ENCODE measurements at places on chromosomes 12 and 14.

DNA sequence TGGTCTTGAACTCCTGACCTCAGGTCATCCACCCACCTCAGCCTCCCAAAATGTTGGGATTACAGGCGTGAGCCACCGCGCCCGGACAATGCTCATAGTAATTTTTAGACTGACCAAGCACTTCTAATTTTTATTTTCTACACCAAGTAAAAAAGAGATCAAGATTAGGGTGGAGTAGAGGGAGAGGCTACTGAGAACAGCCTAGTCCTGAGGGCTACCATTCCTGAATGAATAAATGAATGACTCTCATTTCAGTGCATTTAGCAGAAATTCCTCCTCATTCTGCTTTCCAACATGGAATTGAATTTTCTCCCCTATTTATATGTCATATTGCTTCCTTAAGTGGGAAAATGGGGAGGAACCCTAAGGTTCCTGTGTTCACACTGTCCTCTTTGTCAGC lies 26.4 kb downstream of the BBOF1 start:
- DNase-seq, result no peak

DNA sequence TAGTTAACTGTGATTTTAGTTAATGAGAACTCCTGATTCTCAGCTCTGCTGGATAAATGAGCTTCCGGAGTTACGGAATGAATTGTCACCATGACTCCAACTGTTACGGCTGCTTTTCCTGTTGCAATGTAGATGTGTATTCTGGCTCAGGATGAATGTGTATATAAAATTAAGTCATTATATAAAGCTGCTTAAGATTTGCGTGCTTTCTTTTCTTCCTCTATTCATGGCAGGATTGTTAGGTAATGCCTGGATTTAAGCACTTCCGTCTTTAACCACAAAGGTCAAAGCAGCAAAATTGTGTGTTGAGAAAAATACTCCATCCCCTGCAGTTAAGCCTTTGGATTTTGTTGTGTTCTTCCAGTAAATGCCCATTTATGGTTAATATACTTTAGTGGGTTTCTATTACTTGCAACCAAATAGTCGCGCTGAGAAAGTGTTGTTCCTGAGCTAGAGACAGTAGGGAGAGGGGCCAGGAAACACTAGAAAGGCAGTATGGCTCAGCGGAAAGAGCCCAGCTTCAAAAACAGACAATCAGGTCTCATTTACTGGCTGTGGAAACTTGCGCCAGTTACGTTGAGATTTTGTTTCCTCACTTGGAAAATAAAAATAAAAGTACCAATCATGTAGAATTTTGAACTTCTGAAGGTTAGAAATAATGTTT lies 9.4 kb upstream of the CCDC175 start:
- DNase-seq, result no peak

- DNase-seq, result no peak
Measured at GRCh38 chr14:100140452-100141078, 18.9 kb downstream of the DEGS2 start.

- no peak for DNase-seq
Measured at GRCh38 chr14:56122301-56122700, 4.1 kb downstream of the PELI2 start.

GRCh38 chr12:52813885-52814709 lies at the start of gene KRT4:
Gene KRT4 (minus strand): TSS chr12:52814116. CDS start chr12:52814058, 58 bp downstream.
- DNase-seq, result no peak

DNA sequence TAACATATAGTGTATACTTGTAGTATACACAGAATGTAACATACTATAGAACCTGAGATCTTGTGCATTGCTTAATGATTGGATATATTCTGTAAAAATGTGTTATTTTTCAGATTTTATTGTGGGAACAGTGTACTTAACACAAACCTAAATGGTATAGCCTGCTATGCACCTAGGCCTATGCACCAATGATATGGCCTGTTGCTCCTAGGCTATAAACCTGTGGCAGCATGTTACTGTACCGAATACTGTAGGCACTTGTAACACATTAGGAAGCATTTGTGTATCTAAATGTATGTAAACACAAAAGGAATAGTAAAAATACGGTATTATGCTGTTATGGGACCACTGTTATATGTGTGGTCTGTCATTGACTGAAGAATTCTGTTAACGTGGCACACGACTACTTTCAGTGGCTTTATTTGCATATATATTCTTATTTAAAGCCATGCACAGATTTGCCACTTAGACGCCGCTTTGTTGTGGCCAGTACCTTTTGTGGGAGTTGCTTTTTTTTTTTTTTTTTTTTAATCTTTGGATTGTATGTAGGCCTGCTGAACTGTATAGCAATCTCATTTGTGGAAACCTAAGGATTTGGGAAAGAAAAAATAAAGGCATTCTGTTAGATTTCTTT lies 7.4 kb downstream of the PAPOLA start:
- no peak for DNase-seq

- no peak for DNase-seq
Measured at GRCh38 chr14:55684956-55685584, 105.1 kb downstream of the KTN1 start.

- no peak for DNase-seq
Measured at GRCh38 chr14:74892745-74893144, 11.0 kb downstream of the DLST start.

GRCh38 chr12:13425766-13426165 lies 229.2 kb downstream of the EMP1 start:
- no peak for DNase-seq

DNA sequence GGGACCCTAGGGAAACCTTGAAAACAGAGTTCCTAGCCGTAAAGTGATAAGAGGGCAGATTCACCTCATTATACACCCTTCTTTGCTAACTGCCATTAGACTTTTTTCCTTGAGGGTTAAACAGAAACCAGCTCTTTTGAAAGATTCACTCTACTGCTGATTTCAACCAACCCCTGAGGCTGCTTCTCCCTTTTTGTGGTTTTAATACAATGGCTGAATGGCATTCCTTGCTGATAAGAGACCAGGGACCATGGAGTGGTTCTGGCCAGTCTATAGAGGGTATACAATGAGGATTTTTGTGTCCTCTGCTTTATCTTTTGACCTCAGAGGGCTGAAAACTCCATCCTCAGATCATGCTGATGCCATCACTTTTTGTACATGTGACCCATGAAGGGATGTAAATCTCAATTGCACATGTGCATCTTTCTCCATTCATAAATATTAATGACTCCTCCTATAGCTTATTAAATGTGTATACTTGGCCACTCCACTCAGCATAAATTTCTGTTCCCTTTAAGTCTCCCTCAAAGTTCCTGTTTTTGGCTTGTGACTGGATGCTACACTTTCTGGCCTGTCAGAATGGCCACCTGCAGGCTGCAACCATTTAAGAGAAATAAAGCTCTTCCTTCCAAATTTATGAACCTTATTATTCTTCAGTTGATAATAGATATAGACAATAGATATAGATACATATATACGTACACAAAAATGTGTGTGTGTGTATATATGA lies 233.8 kb upstream of the SEL1L start:
- DNase-seq, result no peak

DNA sequence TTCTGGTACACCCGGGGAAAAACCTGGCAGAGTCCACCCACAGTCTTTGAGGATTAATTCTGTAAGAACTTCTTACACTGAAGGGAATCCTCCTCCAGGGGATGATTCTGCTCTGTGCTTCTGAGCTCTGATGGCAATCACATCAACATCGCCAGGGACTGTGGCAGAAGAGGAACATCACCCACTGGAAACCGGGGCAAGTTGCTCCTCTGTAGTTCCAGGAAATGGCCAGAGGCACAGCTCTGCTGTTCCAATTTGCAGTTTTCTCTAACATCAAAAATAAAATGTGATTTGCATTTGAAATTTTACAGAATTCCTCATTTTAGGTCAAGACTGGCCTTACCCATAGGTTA lies 207.6 kb downstream of the DAD1 start:
- no peak for DNase-seq

GRCh38 chr12:97801471-97802059 lies 339.0 kb downstream of the RMST start:
- DNase-seq, result no peak
